ENCODE measurements at places on chromosomes 4 and X.
A peak's percentile ranks its signal among the peaks of the same experiment; 100 is the strongest.

GRCh38 chr4:145125396-145125795, 27.3 kb downstream of the ABCE1 start:
- no peak for DNase-seq

- DNase-seq = peak; percentile 19
Observed at GRCh38 chr4:186887291-186887700, 163.6 kb upstream of the FAT1 start.

GRCh38 chr4:35966566-35966965, 277.7 kb downstream of the ARAP2 start:
- DNase-seq = no peak

GRCh38 chrX:24741330-24741729, 47.6 kb downstream of the POLA1 start:
- DNase-seq = no peak

DNA sequence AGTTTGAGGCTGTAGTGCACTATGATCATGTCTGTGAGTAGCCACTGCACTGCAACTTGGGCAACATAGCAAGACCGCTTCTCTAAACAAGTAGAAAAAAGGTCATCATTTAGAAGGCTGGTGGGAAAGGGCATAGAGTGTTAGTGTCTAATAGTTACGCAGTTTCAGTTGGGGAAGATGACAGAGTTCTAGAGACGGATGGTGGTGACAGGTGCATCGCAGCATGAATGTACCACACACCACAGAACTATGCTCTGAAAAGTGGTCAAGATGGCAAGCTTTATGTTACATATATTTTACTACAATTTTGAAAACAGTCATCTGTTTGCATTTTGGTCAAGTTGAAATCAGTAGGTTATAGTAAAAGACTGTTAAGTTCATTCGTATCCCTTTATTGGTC, 23.7 kb upstream of the CLDN34 start:
- DNase-seq = no peak

DNA sequence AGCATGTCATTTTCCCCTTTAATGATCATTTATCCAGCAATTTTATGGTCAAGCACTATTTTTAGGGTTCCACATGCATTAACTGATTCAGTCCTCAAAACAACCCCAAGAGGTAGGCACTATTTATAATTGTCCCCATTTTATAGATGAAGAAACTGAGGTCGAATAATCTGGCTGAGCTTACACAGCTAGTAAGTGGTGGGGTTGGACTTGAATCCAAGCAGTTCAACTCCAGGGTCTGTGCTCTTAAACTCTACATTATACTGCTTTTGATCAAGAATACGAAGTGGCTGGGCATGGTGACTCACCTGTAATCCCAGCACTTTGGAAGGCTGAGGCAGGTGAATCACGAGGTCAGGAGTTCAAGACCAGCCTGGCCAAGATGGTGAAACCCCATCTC, 3.2 kb upstream of the CHRNA9 start:
- no peak for DNase-seq

Data from fibroblast of upper back skin (primary cell).